NCI-H460 (cell line): ENCODE measurements at places on chromosomes 3 and 15.

DNA sequence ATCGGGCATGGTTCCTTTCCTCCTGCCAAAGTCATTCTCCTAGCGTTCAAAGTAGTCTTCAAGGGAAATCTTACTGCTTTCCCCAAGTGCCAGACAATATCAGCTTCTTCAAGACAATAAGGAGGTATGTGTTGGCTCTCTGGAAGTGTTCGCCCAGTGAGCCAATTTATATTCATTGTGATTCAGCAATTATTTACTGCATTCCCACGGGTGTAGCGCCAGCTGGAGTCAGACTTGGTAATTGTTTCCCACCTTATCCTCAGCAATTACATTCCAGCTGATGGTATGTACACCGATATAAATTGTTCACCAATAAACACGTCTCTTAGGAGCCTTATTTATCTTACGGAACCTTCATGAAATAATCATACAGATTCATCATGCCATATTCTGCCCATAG is 103.6 kb upstream of the CTNNB1 start:
- DNase-seq: peak; percentile 30

DNA sequence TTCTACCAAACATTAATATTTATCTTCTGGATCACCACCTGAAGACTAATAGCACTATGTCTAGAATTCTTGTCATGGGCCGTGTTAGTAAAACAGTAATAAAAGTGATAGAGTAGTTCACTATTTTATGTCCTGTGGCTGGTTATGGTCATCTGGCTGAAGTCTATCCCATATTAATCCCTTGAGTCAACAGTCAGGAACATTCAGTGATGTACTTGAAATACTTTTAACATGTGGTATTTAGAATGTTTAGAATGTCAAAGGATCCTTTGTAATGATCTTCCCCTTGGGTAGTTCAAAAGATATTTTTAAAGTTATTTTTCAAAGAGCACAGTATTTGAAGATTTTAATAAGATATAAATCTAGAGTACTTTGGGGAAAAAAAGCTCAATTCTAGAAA is 117.0 kb downstream of the MBNL1 start:
- no peak for DNase-seq

DNA sequence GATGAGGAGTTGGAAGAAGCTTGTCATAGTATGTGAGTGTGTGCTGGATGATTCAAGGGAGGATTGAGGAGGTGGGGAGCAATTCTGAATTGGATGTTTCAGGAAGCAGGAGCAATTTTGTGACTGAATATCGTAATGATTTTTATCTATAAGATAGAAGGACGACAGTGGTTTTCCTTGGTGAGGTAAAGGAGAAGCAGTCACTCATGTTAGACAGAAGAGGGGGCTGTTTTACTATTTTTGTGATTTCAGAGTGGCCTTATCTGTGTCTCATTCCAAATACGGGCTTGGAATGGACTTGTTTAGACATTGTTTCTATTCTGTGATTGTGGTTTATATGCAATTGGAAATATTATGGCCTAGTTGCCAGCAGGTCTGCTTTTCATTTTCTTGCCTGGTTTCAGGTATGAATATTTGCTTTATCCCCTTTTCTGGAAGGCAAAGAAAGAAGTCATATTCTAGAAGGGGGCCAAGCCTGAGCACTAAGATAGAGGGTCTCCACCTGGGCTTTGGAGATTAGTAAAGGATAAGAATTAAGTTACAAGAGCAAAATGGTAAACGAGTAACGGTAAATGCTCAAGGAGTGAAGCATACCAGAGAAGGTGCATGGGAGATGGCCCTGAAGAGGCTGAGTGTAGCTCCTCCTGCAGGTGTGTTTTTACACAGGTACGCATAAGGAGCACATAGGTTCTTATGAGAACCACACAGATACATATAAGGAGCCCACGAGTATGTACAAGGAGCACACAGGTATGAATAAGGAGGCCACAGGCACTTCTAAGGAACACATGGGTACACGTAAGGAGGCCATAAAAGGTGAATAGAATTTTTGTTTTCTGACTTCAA is 124.6 kb upstream of the KCNAB1 start:
- DNase-seq: peak; percentile 29

- DNase-seq: no peak
Measured at GRCh38 chr15:98799461-98800390, 151.4 kb downstream of the IGF1R start.

- no peak for DNase-seq
Measured at GRCh38 chr3:189260556-189261493, 89.1 kb downstream of the TPRG1 start.

GRCh38 chr3:164479978-164480377 is 598.3 kb downstream of the SI start:
- DNase-seq: no peak

GRCh38 chr15:80121546-80121945 is 31.3 kb upstream of the FAH start:
- no peak for DNase-seq

GRCh38 chr15:88563638-88564037 is 17.2 kb upstream of the DET1 start:
- DNase-seq: no peak

- DNase-seq: no peak
Measured at GRCh38 chr3:49158792-49159191, 7.3 kb downstream of the CCDC71 start.

- DNase-seq: no peak
Measured at GRCh38 chr3:16207031-16207430, 32.6 kb downstream of the GALNT15 start.

DNA sequence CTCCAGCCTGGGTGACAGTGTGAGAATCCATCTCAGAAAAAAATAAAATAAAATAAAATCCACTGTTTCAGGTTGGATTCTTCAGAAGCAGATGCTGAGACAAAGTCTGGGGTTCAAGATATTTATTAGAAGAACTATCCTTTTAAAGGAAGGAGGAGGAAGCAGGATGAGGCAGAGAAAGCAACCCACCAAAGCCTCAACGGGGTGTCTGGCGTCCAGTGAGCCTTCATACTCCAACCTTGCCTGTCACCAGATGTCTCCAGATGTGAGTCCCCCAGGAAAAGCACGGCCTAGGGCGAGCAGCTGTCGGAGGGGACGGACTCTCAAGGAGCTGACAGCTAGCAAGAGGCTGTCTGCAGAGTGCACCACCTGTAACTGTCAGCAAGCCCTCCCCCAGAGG is 37.3 kb downstream of the MB21D2 start:
- DNase-seq: no peak

DNA sequence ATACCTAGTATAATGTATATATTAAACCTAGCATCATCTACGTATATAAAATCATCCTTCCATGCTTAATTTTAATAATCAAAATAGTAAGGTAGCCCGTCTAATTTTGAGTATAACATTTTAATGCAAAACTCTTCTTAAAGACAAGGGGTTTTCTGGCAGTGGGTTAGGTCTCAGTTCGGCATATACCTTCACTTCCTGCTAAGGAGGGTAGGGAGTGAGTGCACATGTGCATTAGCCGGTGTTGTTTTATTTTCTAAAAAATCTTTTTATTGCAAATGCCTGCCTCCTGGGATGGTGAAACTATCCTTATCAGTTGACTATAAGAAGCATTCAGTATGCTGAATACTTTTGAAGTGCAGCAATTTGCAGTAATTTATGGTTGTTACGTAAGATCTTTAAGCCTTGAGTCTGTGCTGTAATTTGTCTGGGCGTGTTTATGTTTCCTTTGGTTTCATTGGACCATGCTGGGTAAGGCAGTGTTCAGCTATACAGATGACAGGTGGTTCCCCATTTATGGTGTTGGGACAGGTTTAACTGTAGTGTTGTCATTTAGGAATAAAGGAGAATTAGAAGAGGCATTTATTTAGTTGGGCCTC is 11.7 kb downstream of the ARHGEF26 start:
- DNase-seq: no peak

- no peak for DNase-seq
Measured at GRCh38 chr15:31786360-31786759, 244.0 kb upstream of the CHRNA7 start.

DNA sequence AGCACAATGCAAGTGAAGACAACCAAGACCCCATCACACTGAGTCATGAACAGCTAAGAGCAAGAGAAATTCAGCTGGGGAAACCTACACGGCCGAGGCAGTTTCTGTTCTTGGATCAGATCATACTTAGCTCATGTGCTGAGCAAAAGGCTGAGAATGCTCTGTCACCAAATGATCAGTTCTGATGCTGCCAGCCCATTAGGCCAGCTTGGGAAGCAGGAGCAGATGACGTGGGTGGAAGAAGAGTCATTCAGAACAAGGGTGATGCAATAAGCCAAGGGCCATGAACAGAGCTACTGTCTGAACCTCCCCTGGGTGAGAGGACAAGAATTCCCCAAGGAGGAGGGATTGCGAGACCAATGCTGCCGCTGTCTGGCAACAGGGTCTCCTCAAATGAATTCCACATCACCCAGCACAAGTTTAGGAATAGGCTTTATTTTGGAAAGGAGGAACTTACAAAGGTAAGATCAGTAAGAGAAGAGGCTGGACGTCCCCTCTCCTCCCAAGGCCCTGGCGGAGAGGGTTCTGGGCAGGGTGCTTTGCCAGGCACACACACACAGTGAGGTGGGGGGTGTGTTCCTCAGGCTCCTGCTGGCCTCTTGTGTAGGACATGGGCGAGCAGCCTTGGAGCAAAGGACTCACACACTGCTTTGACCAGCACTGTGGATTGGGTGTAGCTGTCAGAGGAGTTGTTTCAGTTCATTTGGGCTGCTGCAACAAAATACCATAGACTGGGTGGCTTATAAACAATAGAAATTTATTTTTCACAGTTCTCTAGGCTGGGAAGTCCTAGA is 65.6 kb upstream of the CTXND1 start:
- peak; percentile 54 for DNase-seq

GRCh38 chr3:141250828-141251227 is 19.2 kb downstream of the PXYLP1 start:
- DNase-seq: no peak

- no peak for DNase-seq
Measured at GRCh38 chr3:141373232-141373631, 4.9 kb downstream of the ZBTB38 start.

- DNase-seq: no peak
Measured at GRCh38 chr15:91099616-91099994, 452 bp upstream of the SV2B start.

DNA sequence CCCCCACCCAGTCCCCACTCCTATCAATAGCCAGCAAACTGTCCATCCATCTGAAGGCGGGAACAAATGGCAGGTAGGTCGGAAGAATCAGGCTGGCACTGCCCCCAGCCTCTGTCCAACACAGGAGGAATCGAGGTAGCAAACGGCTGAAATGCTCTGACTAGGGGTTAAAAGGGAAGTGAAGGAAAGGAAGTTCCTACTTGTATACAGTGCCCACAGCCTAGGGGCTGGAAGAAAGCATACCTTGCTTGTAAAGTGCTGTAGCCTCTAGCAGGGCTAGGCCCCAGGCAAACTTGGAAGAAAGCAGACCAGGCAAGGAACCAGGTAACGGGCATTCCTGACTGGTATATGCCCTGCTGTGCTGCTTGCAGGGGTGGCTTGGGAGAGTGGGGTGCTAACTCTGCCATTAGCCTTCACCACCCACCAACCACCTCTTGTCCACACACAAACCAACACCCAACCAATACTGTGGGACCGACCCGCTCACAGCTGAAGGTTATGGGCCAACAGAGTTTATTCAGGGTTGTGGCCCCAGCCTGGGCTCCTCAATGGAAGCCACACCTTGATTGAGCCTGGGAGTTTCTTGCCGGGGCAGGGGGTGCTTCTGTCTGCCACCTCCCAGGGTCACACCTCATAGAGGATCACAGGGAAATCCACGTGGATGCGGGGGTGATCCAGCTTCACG is 2.4 kb downstream of the TUSC2 start:
- DNase-seq: no peak

DNA sequence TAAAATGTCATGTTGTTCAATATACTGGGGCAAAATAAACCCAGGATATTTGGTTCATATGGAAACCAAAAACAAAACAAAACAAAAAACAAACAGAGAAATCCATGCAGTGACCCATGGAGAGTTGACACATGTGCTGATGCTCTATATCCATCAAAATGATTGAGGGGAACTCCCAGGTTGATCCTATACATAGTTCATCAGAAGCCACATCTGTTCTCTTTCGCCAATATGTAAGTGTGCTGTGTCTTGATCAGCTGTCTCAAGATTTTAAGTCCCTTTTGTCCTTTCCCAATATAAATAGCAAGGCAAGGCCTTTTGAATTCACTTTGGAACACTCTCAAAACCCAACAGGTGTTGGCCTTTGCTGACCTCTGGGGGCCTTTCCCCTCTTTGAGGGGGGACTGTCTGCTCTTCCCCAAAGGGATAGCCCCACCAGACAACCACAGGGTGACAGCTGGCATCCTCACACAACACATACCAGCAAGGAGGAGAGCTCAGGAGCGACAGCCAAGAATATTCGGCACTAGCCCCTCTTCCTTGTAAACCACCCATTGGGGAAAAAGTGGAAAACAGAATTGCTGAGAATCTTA is 209.4 kb upstream of the CD96 start:
- DNase-seq: no peak

- DNase-seq: no peak
Measured at GRCh38 chr3:136678981-136679380, 73.2 kb downstream of the STAG1 start.

DNA sequence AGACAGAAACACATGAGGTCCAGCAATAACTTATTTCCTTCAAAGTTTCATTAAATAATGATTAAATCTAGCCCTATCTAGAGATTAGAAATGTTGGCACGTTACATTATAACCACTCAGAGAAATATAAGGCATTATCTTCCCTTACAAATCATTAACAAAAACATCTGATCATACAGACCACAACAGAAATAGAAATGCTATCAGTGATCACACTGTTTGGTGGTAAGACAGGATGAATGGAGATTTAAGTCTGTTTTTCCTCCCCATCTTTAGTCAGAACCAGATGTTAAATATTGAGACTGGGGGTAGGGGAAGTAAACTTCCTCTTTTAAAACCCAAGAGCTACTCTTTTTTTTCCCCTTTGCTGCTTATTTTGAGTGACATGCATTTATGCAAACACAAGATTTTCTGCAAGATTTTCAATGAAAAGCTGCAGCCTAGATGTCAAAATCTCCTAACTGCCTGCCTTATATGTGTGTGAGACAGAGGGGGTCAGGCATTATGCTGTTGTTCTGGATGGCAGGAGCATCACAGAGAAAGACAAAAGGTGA is 70.4 kb downstream of the CBLB start:
- no peak for DNase-seq

GRCh38 chr3:71554649-71555048 is 28.9 kb downstream of the FOXP1 start:
- DNase-seq: no peak

DNA sequence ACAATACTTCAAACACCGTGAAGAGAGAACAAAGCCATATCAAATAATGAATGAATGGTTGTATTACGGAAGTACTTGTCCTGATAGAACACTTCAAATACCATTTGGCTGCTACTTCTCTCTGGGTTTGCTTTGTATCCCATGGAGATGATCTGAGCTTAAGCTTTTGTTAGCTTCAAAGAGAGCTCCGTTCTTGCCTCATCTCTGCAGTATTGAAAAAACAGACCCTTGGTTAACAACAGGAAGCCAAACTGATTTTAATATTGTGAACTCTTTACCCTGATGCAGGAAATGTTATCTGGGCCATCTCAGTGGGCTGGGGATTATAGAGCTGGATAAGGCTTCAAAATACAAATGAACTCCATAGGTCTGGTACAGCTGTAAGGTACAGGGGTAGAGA is 101.0 kb downstream of the CHL1 start:
- DNase-seq: no peak

- DNase-seq: no peak
Measured at GRCh38 chr3:10437995-10438901, 67.1 kb downstream of the ATP2B2 start.
